ENCODE measurements at places on chromosomes 11 and 22. TPM values are rescaled to one million over a fixed set of nuclear protein-coding genes. Genes with fewer than 3 reads are reported as not detected.

GRCh38 chr11:24233041-24233440 lies 263.8 kb upstream of the LUZP2 start:
- DNase-seq: no peak

The APOA5 gene
- not detected for total RNA-seq

- DNase-seq: no peak
Observed at GRCh38 chr22:30884211-30885000, 84.2 kb downstream of the MORC2 start.

DNA sequence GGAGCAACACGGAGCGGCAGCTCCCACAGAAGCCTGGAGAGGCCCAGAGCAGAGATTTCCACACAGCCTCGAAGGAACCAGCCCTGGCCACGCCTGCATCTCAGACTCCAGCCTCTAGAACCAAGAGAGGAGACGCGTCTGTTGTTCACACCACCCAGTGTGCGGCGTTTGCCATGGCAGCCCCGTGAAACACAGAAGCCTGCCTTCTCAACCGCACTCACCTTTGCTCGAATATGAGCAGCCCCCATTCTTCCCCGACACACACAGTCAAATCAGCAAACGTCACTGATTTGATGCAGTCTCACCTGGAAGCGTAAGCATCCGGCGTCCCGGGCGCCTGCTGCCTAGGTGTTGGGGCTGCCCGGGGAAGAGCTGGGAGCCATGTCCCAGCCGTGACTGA lies 14.2 kb upstream of the TALDO1 start:
- DNase-seq: no peak
